Activated T-helper 1 cell treated with anti-CD3 and anti-CD28 coated beads, Interleukin-2, amount 50 U/mL, for 16 hours (primary cell): ENCODE measurements at places on chromosomes 13 and 19.

GRCh38 chr19:50264483-50265186, 61.2 kb downstream of the MYH14 start:
- DNase-seq = no peak

DNA sequence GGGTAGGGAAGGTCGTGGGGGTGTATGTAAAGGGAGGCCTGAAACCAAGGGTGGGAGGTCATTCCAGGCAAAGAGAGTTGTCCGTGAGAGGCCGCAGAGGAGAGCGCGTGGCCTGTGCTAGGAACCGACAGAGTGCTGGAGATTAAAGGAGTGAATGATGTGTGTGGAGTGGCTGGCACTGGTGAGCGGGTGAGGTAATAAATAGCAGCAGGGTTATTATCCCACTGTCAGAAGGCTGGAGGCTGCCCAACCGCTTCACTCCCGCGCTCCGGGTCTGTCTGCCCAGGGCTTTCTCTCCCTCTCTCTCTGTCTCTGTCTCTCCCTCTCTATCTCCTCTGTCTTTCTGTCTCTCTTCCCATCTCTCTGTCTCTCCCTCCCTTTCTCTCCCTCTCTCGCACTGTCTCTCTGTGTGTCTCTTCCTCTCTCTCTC, 17.4 kb downstream of the ZNF579 start:
- no peak for DNase-seq

GRCh38 chr13:100306434-100306999, 217.6 kb downstream of the PCCA start:
- no peak for DNase-seq

- no peak for DNase-seq
These were observed 74.6 kb downstream of the GNG7 start for GRCh38 chr19:2627855-2628254.

DNA sequence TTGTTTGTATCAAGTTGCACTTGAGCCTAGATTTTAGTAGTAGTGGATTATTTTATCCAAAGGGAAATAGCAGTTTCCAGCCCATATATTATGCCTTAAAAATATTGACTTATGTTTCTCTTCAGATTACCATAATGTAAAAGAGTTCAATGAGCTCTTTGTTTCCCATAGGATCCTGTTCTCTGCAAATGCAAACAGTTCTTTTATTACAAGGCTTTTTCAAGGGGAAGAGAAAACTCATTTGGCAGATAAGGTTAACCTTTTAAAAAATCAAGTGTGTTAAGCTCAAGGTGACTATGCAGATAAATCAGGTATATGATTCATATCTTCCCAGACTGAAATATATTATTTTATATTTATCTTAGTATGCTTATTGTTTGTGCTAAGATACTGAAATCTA, 961.2 kb upstream of the SPRY2 start:
- no peak for DNase-seq

GRCh38 chr13:87524775-87525174, 146.4 kb upstream of the SLITRK5 start:
- no peak for DNase-seq
